ENCODE measurements at places on chromosomes 5 and 9. TPM values are rescaled to one million over a fixed set of nuclear protein-coding genes. Genes with fewer than 3 reads are reported as not detected.

The C6 gene
- total RNA-seq, result 41.8 TPM

The ZNF883 gene
- total RNA-seq, result 4.5 TPM

The MSANTD3 gene
- total RNA-seq, result 14.9 TPM

The LCN6 gene
- 12.8 TPM for total RNA-seq

The ECSCR gene
- 9.4 TPM for total RNA-seq
